ENCODE measurements at places on chromosomes 2 and 18. TPM values are rescaled to one million over a fixed set of nuclear protein-coding genes. Genes with fewer than 3 reads are reported as not detected.

SLC35F6 gene
- 12.4 TPM for total RNA-seq

GRCh38 chr2:100647709-100648108, 84.9 kb downstream of the PDCL3 start:
- no peak for DNase-seq

- no peak for DNase-seq
These were observed 36.4 kb upstream of the GLI2 start for GRCh38 chr2:120699292-120699691.

GRCh38 chr2:186713691-186714090, 19.8 kb downstream of the FAM171B start:
- no peak for DNase-seq

AFF3 gene
- total RNA-seq, result 8.1 TPM

HRH4 gene
- total RNA-seq, result 0.30 TPM

DNA sequence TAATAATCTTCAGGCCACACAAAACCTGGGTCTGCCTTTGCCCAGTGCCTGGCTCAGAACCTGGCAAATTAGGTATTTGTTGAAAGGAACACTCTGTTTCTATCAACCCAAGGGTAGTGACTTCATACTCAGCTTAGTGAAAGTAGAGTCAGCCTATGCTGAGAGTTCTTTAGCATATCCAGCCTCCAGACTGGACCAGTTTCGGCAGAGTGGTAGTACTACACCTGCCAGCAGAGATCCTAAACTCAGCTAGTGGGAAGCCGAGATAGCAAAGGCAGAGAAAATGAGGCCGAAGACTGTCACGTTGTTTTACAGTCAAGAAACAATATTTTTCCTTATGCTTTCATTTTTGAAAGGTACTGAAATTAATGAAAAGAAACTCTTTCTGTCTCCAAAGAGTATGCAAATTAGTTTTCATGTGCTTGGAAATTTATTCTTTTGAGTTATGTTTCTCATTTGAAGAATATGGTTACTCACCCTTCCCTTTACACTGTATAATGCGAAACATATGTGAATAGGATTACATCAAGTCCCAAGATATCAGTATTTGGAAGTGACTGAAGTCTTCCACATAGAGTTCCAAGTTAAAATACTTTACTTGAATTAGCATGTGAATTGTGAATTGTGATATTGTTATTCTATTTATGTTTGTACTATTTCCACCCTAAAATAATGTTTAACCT, 52.2 kb upstream of the UGP2 start:
- peak; percentile 96 for DNase-seq

FBLN7 gene
- total RNA-seq, result 4.0 TPM

DNA sequence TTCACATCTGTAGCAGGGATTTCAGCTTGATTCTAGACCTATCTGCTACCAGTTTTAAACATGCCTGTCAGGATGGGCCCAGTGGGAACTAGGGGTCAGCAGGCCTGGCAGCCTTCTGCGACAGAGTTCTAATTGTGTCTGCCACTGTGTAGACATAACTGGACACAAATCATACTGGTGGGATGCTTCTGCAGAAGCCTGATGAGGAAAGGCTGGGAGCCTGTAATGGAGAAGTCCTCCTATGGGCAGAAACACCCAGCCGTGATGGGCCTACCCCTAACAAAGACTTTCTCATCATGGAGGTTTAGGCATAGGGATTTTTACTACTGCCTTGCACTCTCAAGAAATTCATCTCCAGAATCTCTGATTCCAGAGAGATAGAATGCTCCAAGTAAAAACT, 166.9 kb downstream of the PDE11A start:
- DNase-seq, result no peak

DNA sequence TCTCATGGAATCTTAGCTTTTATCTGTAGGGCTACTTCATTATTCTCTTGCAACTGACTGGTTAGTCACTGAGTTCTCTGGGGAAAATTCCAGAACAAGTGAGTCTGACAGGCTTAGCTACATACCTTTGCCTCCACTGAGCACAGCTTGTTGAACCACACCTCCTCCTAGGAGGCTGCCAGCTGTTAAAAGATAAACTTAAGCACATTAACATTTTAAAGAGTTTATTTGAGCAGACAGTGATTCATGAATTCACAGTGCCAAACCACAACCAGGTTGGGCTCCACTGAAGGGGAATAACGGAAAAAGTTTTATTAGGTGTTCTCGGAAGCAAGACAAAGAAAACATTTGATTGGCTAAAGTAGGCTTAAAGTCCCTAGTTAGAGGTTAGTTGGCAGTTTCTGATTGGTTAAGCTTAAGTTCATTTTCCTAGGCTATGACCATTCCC, 12.5 kb upstream of the SLC38A11 start:
- no peak for DNase-seq

NAT8 gene
- total RNA-seq, result not detected

GRCh38 chr2:181999911-182000310, 14.3 kb downstream of the PPP1R1C start:
- DNase-seq, result no peak

All from skin of body (tissue), 3 donors.